ENCODE measurements at places on chromosomes 6 and 20. TPM values are rescaled to one million over a fixed set of nuclear protein-coding genes. Genes with fewer than 3 reads are reported as not detected.

The LY6G6F gene
- total RNA-seq: 1.4 TPM

- no peak overlapping the region for H3K27ac ChIP-seq
- DNase-seq: no peak
- no peak overlapping the region for H3K4me3 ChIP-seq
- H3K4me1 ChIP-seq: no peaks in the 10 kb centered on the region
Observed at GRCh38 chr6:154370545-154370944, 13.9 kb upstream of the IPCEF1 start.

DNA sequence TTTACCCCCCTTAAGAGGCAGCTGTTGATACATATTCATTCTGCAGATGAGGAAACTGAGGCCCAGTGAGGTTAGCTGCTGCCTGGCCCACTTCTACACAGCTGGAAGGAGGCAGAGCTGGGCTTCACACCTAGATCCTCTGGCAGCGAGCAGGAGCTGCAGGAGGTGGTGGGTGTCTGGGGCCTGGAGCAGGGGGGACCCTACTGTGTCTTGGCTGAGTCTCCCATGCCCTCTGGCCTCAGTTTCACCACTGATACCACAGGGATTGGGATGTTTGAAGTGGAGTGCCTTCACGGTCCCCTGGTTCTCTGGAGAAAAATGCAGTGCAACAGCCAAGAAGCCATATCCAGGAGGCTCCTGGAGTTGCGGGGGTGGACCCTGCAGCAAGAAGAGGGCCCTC, 8.2 kb upstream of the BPIFA2 start:
- no peak overlapping the region for H3K4me3 ChIP-seq

GRCh38 chr6:123888771-123889513, 85.3 kb downstream of the NKAIN2 start:
- H3K27ac ChIP-seq: no peak overlapping the region
- no peaks in the 10 kb centered on the region for H3K4me1 ChIP-seq
- no peak for DNase-seq

The COL12A1 gene
- total RNA-seq: not detected

The FKBP1C gene
- not detected for total RNA-seq

DNA sequence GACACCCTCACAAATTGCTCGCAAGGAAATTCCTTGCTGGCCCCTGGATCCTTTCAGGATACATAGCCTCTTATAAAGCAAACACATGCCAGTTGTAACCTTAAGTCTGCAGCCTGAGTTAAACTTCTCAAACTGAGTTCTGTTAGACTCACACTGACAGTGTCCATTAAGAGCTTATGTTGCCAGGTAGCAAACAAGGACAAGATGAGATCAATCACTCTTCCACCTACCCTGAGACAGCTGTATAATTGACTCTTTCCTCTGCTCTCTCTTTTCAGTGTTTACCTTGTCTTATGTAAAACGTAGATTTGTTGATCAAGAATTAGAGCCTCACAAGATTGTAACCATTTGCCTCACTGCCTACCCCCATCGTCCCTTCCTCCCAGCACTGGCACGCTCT, 359.8 kb downstream of the EPM2A start:
- no peak for DNase-seq
- no peaks in the 10 kb centered on the region for H3K4me1 ChIP-seq
- no peaks in the 10 kb centered on the region for H3K36me3 ChIP-seq
- H3K4me3 ChIP-seq: no peak overlapping the region
- H3K27ac ChIP-seq: no peak overlapping the region
- H3K27me3 ChIP-seq: no peaks in the 10 kb centered on the region

- H3K36me3 ChIP-seq: no peaks in the 10 kb centered on the region
- no peak overlapping the region for H3K27ac ChIP-seq
- DNase-seq: no peak
Observed at GRCh38 chr20:51275826-51276225, 252.9 kb upstream of the KCNG1 start.

DNA sequence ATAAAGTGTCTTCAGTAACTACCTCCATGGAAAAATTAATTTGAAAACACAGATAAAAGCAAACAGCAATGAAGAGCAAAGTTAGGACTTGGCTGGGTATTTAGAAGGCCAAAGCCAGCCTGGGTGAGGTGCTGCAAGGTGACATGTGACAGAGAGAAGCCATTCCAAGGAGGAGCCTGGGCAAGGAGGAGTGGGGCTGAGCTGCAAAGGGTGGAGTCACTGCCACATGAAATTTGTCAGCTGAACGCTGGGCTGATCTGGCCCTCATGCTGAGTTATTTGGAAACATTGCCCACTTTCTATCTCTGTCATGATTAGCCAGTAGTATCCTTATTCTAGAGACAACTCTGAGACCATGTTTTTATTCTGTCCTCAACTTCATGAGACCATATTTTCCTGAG, 76.3 kb downstream of the PERP start:
- no peaks in the 10 kb centered on the region for H3K4me1 ChIP-seq
- no peak overlapping the region for H3K4me3 ChIP-seq
- H3K27ac ChIP-seq: no peak overlapping the region
- DNase-seq: no peak
- no peaks in the 10 kb centered on the region for H3K27me3 ChIP-seq
- no peaks in the 10 kb centered on the region for H3K36me3 ChIP-seq

The GSTA3 gene
- total RNA-seq: not detected

The TRIM31 gene
- not detected for total RNA-seq

- H3K4me1 ChIP-seq: no peaks in the 10 kb centered on the region
- H3K4me3 ChIP-seq: no peak overlapping the region
- H3K27me3 ChIP-seq: no peaks in the 10 kb centered on the region
- DNase-seq: no peak
- no peak overlapping the region for H3K27ac ChIP-seq
- no peaks in the 10 kb centered on the region for H3K36me3 ChIP-seq
Observed at GRCh38 chr6:12442455-12442854, 152.3 kb downstream of the EDN1 start.

The MUC21 gene
- total RNA-seq: not detected

The ADTRP gene
- total RNA-seq: 1.5 TPM

- no peaks in the 10 kb centered on the region for H3K36me3 ChIP-seq
- no peaks in the 10 kb centered on the region for H3K27me3 ChIP-seq
- no peak for DNase-seq
- H3K4me1 ChIP-seq: no peaks in the 10 kb centered on the region
- H3K27ac ChIP-seq: no peak overlapping the region
Observed at GRCh38 chr6:100266494-100267401, 198.0 kb downstream of the SIM1 start.

DNA sequence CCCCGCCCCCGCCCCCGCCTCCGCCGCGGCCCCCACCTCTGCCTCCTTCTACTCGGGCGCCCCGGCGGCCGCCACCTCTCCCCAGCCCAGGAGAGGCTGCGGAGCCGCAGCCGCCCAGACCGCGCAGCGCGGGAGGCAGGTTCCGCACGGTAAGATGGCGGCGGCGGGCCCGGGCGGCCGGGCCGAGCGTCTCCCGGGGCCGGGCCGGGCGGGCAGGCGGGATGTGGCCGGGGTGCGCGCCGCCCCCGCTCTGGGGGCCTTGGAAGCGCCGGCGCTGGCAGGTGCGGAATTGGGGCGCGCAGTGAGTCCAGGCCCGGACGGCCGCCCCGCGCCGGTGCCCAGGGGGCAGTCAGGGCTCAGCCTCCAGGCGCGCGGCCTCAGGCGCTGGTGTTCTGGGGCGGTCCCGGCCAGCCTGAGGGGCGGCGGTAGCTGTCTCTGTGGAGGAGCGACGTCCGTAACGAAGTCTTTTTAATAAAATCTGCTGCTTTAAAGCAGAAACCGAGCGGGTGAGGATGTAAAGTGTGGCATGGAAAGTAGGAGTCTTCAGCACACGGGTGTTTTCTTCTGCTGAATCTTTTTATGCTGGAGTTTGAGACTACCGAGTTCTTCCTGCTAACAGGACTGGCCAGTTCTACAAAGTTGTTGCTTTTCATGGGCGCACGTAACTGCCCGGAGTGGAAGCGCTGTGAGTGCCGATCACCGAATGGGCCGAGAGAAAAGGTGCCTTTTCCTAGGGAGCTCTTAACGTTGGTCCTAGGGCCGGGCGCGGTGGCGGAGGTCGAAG, at the start of gene GID8:
GID8 (plus strand) TSS at position 43 of the 784 bp plus-strand sequence. CDS start 3,356 bp downstream, outside the sequence.
- H3K27me3 ChIP-seq: no peaks in the 10 kb centered on the region
- DNase-seq: peak; percentile 62
- peaks cover 19% of the 10 kb centered on the region for H3K36me3 ChIP-seq
- H3K4me3 ChIP-seq: peak within 1 kb of the TSS; percentile 75

The KCNG1 gene
- total RNA-seq: not detected

- H3K27ac ChIP-seq: no peak overlapping the region
- peak; percentile 2 for DNase-seq
- no peaks in the 10 kb centered on the region for H3K36me3 ChIP-seq
- no peaks in the 10 kb centered on the region for H3K27me3 ChIP-seq
- no peaks in the 10 kb centered on the region for H3K4me1 ChIP-seq
Observed at GRCh38 chr6:96651816-96652215, 88.9 kb downstream of the FHL5 start.

DNA sequence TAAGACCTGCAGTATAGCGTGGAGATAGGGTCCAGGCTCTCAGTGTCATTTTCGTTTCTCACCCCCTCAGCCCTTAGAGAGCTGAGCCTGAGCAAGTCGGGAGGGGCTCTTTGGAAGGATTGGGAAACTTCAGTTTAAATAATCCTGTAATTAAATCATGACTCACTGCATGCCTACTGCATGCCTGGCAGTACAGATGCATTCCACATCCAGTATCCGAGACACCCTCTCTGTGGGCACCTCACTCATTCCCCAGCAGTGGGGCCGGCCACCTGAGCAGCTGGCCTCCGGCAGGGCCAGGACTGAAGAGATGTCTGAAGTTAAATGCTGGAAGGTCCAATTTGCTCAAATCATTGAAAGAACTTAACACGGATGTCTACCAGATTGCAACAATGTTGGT, 316.6 kb downstream of the THBS2 start:
- H3K27ac ChIP-seq: no peak overlapping the region
- H3K4me1 ChIP-seq: no peaks in the 10 kb centered on the region
- no peak for DNase-seq
- no peak overlapping the region for H3K4me3 ChIP-seq
- H3K36me3 ChIP-seq: no peaks in the 10 kb centered on the region

DNA sequence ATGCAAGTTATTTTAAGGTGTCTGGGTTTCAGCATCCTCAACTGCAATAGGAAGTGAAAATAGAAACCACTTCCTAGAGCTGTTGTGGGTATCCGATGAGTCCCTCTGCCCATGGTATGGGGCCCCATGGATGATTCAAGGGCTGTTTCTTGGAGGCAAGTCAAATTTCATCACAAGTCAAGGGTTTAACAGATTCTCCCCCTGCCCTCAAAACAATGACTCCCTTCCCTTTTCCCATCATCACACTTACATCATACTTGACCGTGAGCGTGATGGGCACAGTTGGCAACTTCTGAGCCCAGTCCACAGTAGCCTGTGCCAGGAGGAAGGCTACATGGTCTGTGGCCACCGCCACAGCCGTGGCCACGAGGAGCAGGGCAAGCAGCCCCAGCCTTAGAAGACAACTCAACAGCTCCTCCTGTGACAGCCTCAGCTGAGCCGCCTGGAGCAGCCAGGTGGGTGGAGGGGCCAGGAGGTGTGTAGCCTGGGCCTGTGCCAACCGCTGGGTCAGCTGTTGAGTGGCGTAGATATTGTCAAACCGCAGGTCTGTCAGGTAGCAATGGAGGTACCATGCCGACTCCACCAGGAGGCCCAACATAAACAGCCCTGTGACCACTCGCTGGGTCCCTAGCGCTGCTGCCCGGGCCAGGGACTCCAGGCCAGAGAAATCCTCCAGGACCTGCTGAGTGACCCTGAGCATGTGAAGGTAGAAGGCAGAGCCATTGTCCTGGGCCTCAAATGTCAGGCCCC, 5.2 kb downstream of the OCSTAMP start:
- H3K4me3 ChIP-seq: no peak overlapping the region
- peak; percentile 32 for DNase-seq
- H3K27ac ChIP-seq: no peak overlapping the region
- H3K27me3 ChIP-seq: no peaks in the 10 kb centered on the region

GRCh38 chr6:152595499-152595898, 41.7 kb downstream of the SYNE1 start:
- H3K4me1 ChIP-seq: no peaks in the 10 kb centered on the region
- no peak for DNase-seq
- H3K27me3 ChIP-seq: no peaks in the 10 kb centered on the region
- no peaks in the 10 kb centered on the region for H3K36me3 ChIP-seq

The DHX16 gene
- 27.3 TPM for total RNA-seq

DNA sequence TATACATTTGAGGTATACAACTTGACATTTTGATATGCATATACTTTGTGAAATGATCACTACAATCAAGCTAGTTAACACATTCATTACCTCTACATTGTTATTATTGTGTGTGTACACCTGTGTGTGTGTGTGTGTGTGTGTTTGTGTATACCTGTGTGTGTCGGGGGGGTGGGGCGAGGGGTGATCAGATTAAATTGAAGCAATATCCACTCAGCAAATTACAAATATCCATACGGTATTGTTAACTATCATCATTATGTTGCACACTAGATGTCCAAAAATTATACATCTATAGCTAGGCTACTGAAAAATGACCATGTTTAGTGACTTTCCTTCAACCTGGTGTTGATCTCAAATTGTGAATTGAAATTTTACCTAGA, 1.8 kb downstream of the RHAG start:
- no peaks in the 10 kb centered on the region for H3K27me3 ChIP-seq
- no peak overlapping the region for H3K27ac ChIP-seq
- no peak for DNase-seq
- no peak overlapping the region for H3K4me3 ChIP-seq
- no peaks in the 10 kb centered on the region for H3K36me3 ChIP-seq

The BIRC7 gene
- not detected for total RNA-seq

The ANKEF1 gene
- total RNA-seq: 1.8 TPM

The LAMP5 gene
- total RNA-seq: not detected

The RCAN2 gene
- not detected for total RNA-seq

- no peak for DNase-seq
- H3K27me3 ChIP-seq: no peaks in the 10 kb centered on the region
- no peak overlapping the region for H3K27ac ChIP-seq
- H3K4me3 ChIP-seq: no peak overlapping the region
- H3K4me1 ChIP-seq: no peaks in the 10 kb centered on the region
- H3K36me3 ChIP-seq: peaks cover 3% of the 10 kb centered on the region
Observed at GRCh38 chr6:8025191-8025590, 39.0 kb downstream of the BLOC1S5 start.

DNA sequence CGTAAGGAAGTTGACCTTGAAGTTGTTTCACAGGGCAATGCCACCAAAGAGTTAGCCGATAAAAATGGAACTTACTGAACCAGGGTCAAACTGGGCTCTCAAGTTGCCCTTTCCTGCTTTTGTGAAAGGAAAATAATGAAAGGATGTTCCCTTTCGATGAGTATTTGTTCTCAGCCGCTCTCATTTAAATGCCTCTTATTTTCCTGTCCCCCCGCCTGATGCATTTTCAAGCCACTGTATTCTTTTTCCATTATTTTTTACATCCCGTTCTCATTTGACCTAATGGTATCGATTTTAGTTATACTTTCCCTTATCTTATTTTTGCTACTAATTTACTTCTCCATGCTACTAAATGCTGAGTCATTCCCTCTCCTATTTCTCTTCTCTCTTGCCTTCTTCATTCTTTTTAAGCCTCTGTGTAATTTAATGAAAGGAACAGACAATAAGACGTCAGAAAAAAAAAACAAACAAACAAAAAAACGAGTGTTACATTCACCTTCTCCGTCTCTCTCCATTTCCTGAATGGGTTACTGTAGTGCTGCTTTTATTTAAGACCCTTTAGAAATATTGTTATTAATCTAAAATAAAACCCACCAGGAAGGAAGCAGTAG, 655 bp upstream of the NDUFAF4 start:
- H3K27me3 ChIP-seq: peaks cover 2% of the 10 kb centered on the region
- peak overlapping the region; percentile 85 for H3K4me3 ChIP-seq
- H3K4me1 ChIP-seq: peaks cover 5% of the 10 kb centered on the region
- no peak for DNase-seq
- peak overlapping the region; percentile 90 for H3K27ac ChIP-seq
- peaks cover 27% of the 10 kb centered on the region for H3K36me3 ChIP-seq
